ENCODE measurements at places on chromosomes 11 and 22. TPM values are rescaled to one million over a fixed set of nuclear protein-coding genes. Genes with fewer than 3 reads are reported as not detected.

KCNQ1OT1 gene
- 0.25 TPM for total RNA-seq

GRCh38 chr22:37079158-37079557, 27.6 kb downstream of the KCTD17 start:
- no peak for DNase-seq

DNA sequence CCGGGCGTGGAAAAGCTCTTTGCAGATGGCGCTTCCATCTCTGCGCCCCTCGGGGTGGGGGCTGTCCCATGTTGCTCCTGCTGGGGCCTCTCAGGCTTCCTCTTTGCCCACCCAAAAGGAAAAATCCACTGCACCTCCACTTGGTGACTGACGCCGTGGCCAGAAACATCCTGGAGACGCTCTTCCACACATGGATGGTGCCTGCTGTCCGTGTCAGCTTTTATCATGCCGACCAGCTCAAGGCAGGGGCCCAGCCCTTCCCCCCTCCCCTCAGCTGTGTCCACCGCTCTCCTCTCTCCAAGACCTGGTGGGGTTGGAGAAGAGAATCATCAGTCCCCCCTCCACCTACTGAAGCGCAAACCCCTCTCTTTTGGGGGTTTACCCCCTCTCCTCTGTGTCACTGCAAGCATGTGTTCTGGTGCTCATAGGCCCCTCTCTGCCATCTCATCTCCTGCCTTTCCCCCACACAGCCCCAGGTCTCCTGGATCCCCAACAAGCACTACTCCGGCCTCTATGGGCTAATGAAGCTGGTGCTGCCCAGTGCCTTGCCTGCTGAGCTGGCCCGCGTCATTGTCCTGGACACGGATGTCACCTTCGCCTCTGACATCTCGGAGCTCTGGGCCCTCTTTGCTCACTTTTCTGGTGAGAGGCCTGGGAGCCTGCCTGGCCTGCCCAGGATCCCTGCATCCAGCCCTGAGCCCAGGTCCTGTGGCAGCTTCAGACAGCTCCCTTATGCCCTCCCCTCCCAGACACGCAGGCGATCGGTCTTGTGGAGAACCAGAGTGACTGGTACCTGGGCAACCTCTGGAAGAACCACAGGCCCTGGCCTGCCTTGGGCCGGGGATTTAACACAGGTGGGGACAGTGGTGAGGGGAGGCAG, 1.8 kb downstream of the LARGE2 start:
- DNase-seq = no peak

- DNase-seq = no peak
Observed at GRCh38 chr11:6541356-6541755, 44.3 kb downstream of the DNHD1 start.
